T-helper 9 cell (primary cell): ENCODE measurements at places on chromosomes 2 and 18.

DNA sequence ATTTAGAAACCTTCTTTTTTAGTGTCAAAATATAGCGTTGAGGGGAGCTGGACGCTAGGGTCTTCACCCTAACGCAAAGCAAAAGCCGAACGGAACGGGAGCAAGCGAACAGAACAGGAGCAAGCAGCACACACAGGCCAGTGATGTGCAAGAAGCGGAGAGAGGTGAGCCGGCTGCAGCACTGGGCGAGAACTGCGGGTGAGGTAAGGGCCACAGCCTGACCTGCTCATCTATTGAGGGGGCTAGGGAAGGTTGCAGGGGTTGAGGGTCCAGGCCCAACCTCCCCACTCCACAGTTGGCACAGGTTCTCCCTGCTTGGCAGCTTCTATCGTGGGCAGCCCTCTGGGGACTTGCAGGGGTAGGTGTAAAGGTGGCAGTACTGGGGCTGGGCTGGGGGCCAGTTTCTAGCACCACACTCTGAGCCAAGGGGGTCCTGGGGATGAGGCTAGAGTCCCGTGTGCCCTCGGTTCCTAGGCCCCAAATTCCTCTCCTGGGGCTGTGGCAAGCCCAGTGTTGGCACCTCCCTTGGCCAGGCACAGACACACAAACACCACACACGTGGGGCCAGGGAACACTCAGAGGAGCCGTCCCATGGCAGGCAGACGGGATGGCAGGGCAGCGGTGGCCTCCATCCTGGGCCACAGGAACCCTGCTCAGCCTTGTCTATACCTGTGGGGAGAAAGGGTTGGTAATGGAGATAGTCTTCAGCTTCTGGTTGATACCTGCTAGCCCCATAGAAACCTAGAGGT is 1.2 kb upstream of the ABCB6 start:
- DNase-seq = no peak

- no peak for DNase-seq
These were observed 120.3 kb downstream of the PIEZO2 start for GRCh38 chr18:11029021-11029420.

DNA sequence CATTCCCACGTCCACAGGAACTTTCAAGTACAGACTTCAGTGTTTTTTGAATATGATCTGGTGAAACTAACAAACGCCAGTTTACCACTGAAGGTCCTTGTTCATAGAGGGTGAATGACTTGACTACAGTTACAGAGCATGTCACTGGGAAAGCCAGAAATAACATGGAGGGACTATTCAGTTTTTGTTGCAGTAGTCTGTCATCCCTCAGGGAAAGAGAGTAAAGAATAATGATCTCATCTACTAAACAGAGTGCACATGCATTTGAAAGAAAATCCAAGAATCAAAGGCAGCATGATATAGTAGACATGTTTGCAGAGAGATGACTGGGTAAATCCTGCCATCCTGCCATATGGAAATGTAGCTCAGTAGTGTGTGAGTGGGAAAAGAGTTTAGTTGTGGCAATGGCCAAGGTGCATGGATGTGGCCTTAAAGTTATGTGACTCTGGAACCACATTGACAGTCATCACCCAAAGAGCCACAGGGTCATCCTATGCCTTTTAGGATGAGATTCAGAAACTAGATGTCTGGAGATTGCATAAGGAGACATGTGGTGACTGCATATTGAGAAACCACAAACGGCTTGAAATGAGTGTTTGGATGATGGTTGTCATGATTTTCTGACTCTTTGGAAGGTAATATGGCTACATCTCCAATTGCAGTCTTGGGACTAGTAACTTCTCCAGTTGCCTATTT is 125.3 kb upstream of the ZEB2 start:
- no peak for DNase-seq

DNA sequence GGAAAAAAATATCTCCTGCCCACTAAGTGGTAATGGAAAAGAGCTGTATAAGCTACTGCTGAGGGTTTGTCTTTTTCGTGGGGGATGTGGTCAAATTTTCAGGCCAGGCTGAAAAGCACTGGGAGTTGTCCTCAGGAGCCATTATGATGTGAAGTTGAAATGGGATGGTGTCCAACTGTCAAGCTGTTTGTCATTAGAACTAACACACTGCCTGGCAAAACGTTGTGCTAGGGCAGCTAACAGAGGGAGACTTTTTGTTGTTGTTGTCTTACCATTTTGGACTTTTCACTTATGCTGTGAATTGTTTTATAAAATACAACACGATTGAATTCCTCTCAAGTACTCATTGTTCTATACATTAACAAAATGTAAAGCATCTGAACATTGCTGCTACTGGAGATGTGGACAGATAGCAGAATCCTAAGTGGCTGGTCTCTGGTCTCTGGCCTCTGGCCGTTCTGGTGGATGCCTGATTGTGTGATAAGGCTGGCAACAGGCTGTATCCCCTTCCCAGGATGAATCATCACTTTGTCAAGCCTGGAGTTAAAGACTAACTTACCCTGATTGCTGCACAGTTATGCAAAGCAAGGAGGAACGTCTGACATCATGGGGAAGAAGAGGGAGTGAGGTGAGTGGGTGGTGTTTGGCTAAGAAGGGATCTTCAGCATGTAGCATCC is 2.3 kb downstream of the MYO1B start:
- no peak for DNase-seq

GRCh38 chr2:174499371-174499770 is 12.5 kb upstream of the GPR155 start:
- no peak for DNase-seq
